ENCODE measurements at places on chromosomes 6 and 20.

GRCh38 chr6:170448751-170449630 lies 104.1 kb downstream of the PSMB1 start:
- DNase-seq = no peak

DNA sequence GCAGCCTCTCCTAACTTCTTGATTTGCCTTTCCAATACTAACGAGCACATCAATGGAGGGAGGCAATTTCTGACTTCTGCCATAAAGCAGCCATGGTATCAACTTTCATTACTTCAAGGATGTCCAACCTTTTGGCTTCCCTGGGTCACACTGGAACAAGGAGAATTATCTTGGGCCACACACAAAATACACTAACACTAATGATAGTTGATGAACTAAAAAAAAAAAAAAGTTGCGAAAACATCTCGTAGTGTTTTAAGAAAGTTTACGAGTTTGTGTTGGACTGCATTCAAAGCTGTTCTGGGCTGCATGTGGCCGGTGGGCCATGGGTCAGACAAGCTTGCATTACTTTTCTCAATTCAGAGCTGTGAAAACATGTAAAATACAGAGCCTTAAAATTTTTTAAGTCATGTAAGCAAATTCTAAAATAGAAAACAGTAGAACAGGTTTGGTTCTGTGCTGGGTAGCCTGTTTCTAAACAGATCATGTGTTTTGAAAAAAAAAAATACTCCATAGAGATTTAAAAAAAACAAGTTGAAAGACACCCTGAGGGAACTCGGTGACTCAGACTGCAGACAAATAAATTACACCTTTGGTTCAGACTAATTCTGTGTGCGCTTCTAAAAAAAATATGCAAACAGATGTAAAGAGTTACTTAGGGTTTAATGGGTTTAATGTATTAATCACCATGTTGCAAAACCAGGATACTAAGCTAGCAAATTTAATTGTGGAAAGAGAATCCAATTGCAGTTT lies 43.6 kb upstream of the SLC22A23 start:
- no peak for DNase-seq

- DNase-seq = no peak
Measured at GRCh38 chr6:18142591-18142861, 12.4 kb downstream of the TPMT start.

DNA sequence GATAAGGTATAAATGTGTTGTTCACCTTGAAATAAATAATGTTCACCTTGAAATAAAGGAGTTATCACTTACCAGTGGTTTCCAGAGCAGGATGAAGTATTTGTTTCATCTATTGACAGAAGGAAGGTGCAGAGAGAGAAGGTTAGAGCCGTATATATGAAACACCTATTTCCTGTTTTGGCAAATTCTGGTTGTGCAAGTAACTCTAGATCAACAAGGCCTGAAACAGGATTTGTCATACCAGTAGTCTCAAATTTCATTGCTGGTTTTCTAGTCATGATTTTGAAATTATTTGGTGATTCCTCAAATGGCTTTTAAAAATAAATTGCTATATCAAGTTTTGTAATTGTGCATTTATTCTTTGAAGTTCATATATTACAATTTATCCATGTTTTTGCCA lies at the start of gene CRISP3:
Gene CRISP3, minus strand, starts transcription at position 130 of the 400 bp plus-strand sequence. Its CDS starts 21 bp downstream, at position 109.
- DNase-seq = no peak

DNA sequence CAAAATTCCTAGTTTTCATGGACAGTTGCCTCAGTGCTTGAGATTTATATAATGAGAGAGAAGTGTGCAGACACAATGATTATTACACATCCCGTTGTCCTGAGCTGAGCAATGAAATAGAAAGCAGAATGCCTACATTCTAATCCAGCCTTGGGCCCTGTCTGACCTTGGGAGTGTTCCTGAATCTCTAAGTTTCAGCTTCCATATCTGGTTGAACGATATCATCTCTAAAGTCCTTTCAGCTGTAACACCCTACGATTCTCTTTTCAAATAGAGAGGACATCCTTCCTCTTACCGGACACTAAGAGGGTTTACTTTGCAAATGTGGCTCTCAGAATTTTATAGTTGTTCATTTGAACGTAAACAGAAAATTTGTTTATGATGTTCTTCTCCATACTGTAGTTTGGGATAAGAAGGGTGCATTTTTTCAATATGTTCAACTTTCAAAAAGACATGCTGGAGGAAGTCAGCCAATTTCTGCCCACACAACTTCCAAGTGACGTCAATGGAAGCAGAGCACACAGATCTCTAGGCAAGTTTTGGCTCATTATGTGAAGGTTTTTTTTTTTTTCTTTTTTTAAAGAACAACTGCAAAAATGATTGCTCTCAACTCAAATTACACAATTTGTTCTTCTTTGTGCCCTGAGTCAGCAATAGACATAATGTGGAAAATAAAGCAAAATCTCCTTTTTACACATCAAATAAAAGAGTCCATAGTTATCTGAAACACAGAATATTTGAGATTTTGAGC lies 50.4 kb downstream of the PDE7B start:
- no peak for DNase-seq

Data from activated T-helper 1 cell treated with anti-CD3 and anti-CD28 coated beads, Interleukin-12 subunit alpha, Interleukin-12 subunit beta, Interleukin-2, Interleukin-4 antibody, amounts not matched to agents 30 ng/mL and 10 ng/mL and 1 ng/mL, durations not matched to agents 14 hours and 24 hours and 36 hours (primary cell).